ENCODE measurements at places on chromosomes 3 and 15.

DNA sequence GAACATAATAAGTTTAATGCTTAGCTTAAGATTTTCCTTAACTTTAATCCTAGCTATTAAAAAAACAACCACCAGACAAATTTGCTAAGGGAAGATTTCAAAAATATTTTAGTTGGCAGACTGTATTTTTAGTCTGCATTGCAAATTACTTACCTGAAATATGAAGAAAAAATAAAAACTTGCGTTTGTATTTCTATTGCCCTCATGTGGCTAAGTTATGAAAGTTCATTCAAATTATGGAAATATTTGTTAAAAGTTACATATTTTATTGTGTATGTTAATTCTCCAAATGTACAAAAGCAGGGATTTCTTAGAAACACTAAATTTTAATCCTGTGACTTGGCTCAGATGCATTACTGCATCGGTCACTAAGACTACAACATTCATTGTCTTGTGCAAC lies 15.0 kb downstream of the GTF2A2 start:
- no peak for DNase-seq

- no peak for DNase-seq
These were observed 112.5 kb upstream of the MLF1 start for GRCh38 chr3:158458464-158458863.

DNA sequence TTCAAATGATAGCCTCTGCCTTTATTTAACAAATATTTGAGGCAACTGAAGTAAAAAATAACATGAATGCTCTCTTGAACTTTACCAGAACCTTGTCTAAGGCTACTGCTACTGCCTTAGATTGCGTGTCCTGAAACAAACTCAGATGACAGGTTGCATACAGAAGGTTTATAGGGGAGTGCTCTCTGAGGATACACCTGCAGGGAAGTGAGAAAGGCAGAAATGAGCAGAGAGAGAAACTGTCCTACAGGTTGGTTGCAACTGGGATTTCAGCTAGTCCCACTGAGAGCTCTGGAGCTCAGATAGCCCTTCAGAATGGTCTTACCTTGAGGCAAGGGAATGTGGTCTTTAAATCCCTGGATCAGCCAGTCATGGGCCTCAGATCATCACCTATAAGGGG lies 165.5 kb downstream of the IL5RA start:
- DNase-seq, result no peak

- no peak for DNase-seq
These were observed 169.0 kb upstream of the TSC22D2 start for GRCh38 chr3:150238995-150239619.

DNA sequence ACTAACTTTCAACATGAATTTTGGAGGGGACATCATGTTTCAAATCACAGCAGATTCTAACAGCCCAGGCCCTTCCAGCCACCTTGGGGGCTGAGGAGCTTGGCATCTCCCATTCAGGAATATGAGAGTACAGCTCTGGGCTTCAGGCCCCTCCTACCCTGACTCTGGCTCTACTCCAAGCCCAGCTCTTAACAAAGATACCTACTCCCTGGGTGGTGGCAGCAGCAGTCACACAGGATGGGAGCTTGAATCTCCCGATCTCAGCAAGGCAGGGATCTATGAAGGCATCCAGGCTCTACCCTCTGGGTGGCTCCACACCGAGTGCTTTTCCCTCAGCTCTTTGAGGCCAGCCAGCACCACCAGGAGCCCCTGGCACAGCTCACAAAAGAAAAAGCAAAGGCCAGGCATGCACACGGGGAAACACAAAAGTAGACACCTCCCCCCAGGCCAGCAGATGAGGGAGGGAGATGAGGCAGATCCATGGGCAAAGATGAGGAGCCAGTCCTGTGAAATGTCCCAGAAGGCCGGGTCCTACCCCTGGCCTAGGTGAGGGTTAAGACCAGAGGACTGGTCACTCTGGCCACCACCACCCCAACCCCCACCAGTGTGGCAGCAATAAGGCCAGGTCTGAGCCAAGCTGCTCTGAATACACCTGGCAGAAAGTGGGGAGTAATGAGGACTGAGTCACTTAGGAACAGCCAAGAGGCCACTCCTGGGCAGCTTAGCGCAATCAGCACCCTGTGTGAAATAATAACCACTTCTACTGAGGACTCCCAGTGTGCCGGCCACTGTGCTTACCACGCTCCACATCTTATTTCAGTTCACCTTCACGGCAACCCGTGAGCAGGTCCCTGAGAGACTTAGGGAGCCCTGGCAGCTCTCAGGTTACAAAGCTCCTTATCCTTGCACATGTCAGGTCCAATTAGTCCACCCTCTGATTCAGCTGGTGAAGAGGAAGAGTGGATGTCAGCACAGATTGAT lies 24.3 kb downstream of the PLA2G4F start:
- no peak for DNase-seq

DNA sequence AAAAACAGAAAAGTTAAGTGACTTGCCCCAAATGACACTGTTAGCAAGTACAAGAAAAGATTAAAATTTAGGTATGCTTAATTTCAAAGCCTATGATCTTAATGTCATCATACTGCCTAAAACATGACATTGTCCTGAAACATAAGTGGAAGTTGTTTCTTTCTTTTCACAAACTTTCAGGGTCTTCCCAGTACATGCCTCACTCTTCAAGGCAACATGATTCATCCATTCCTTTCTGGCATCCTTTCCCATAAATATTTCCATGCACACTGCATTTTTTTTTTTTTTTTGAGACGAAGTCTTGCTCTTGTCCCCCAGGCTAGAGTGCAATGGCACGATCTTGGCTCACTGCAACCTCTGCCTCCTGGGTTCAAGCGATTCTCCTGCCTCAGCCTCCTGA lies 42.5 kb upstream of the KPNA4 start:
- DNase-seq, result no peak
